ENCODE measurements at places on chromosomes 2 and 18. TPM values are rescaled to one million over a fixed set of nuclear protein-coding genes. Genes with fewer than 3 reads are reported as not detected.
A peak's percentile ranks its signal among the peaks of the same experiment; 100 is the strongest.

DNA sequence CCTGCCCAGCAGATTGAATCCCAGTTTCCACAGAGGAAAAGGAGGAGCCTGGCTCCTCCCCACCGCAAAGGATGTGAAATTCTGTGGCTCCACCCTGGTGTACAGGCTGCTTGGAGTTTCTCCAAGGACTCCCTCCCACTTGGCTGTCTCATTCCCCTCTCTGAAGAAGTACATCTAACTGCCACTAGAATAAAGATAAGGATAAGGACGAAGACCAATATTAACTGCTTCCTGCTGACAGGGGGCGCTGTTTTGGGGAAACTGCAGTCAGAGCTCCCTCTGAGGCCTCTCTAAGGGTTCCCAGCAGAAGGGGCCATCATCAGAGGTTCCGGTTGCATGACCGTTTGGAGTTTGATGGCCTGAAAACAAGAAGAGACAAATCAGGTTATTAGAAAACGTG, 790.9 kb downstream of the CPS1 start:
- H3K4me1 ChIP-seq = no peaks in the 10 kb centered on the region
- H3K27ac ChIP-seq = no peak overlapping the region
- H3K4me3 ChIP-seq = no peak overlapping the region
- no peak for DNase-seq
- H3K36me3 ChIP-seq = no peaks in the 10 kb centered on the region

- no peak overlapping the region for H3K27ac ChIP-seq
- DNase-seq = no peak
- H3K27me3 ChIP-seq = no peaks in the 10 kb centered on the region
These were observed 57.4 kb upstream of the COL3A1 start for GRCh38 chr2:188916736-188917135.

- no peak overlapping the region for H3K27ac ChIP-seq
- no peaks in the 10 kb centered on the region for H3K27me3 ChIP-seq
- no peaks in the 10 kb centered on the region for H3K4me1 ChIP-seq
- no peaks in the 10 kb centered on the region for H3K36me3 ChIP-seq
These were observed 59.7 kb downstream of the CYP1B1 start for GRCh38 chr2:38016219-38016618.

DNA sequence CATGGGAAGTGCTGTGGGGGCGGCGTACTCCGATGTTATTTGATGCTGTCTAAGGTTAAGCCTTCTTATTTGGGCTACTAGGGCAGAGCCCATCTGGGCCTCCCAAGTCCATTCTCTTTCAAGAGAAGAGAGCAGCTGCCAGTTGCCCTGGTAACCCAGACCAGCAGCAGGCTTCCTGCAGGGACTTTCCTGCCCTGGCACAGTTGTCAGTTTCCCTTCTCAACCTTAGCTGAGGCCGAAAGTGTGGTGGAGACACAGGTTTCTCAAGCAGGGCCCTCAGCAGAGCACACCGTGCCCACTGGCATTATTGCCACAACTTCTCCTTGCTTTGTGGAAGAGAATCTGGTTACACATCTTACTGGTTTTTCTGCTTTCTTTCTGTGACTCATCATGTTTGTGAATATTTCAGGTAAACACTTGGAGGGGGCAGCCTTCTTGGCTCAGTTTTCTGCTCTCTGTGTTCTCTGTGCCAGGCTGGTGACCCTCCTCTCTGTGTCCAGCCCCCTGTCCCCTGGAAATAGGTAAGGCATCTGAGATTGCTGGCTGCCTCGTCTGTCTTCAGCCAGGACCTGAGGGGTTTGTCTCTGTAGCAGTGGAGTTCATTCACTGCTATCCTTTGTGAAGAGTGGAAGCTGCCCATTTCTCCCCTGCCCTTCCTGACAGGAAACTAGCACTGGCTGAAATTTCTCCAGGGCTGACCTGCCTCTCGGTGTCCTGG, 111.0 kb downstream of the B3GNT2 start:
- H3K36me3 ChIP-seq = no peaks in the 10 kb centered on the region
- peaks cover 77% of the 10 kb centered on the region for H3K4me1 ChIP-seq
- H3K4me3 ChIP-seq = no peak overlapping the region
- DNase-seq = no peak
- H3K27ac ChIP-seq = peak overlapping the region; percentile 62

GRCh38 chr2:26904839-26905238, 56.9 kb downstream of the DPYSL5 start:
- no peak overlapping the region for H3K4me3 ChIP-seq
- DNase-seq = no peak
- no peaks in the 10 kb centered on the region for H3K4me1 ChIP-seq
- no peaks in the 10 kb centered on the region for H3K27me3 ChIP-seq
- H3K36me3 ChIP-seq = no peaks in the 10 kb centered on the region

GRCh38 chr2:173204316-173204715, 128.7 kb downstream of the MAP3K20 start:
- H3K4me1 ChIP-seq = no peaks in the 10 kb centered on the region
- no peak overlapping the region for H3K27ac ChIP-seq
- H3K27me3 ChIP-seq = no peaks in the 10 kb centered on the region
- no peak overlapping the region for H3K4me3 ChIP-seq
- DNase-seq = no peak

DNA sequence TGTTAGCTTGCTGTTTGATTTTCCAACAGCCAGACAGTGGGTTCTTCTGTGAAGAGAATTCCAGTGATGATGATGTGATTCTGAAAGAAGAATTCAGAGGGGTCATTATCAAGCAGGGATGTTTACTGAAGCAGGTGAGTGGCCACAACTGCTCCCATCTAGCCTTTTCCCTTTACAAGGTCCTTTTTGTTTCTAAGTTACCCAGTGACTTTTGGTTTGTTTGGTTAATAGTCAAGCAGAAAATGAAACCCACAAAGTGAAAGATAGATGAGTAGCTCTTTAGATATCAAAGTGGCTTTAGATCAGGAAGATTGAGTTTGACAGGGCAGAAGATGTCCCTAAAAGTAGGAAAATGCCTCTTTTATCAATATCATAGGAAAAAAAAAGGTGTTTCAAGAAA, 23.3 kb downstream of the PLEK start:
- peaks cover 3% of the 10 kb centered on the region for H3K36me3 ChIP-seq
- H3K27ac ChIP-seq = peak overlapping the region; percentile 76
- H3K4me1 ChIP-seq = peaks cover 24% of the 10 kb centered on the region
- no peaks in the 10 kb centered on the region for H3K27me3 ChIP-seq

GRCh38 chr2:202405798-202406197, 29.7 kb downstream of the BMPR2 start:
- no peaks in the 10 kb centered on the region for H3K36me3 ChIP-seq
- H3K27me3 ChIP-seq = no peaks in the 10 kb centered on the region
- no peak overlapping the region for H3K27ac ChIP-seq
- H3K4me1 ChIP-seq = no peaks in the 10 kb centered on the region

DNA sequence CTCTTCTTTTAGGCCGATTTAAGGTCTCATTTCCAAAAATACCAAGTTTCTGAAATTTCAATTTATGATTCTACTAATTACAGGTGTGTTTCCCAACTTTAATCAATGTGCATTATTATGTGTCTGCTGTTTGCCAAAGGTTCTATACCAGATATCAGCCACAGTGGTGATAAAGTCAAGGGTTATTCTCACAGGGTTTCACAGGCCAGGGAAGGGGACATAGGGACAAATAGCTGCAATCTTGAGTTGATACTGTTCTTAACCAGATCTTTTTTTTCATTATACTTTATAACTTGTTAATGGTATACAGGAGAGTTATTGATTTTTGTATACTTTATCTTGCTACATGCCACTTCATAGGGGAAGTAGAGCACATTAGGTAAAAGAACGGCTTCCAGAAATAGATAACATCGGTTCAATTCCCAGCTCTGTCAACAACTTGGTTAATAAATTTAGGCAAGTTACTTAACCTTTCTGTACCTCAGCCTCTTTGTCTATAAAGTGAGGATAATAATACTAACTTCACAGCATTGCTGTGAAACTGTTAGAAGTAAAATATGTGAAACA, 28.9 kb downstream of the RBM44 start:
- no peaks in the 10 kb centered on the region for H3K36me3 ChIP-seq
- H3K27me3 ChIP-seq = no peaks in the 10 kb centered on the region
- H3K27ac ChIP-seq = no peak overlapping the region
- no peak overlapping the region for H3K4me3 ChIP-seq
- no peak for DNase-seq

DNA sequence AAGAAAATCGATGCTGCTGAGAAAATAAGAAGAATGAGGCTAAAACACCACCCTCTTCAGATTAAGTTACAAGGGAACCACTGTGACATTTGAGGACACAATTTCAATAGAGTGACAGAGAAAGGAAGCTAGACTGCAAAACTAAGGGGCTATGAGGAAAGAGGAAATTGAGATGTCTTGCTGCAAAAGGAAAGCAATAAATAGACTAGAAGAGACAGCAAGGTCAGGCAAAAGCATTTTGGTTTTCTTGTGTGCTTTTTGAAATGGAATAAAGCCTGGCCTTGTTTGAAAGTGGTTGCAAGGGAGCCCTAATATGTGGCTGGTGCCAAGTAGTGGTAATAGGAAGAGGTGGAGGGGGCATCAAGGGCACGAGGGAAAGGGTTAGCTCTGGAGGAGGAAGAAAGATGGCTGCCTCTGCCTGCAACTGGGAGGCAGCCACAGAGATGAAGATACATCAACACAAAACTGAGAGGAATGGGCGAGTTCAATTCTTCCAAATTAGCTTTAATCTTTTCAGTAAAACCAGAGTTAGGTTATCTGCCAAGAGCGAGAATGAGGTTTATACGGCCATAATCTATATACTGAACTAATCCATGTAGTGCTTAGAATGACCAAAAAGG, 1.2 kb upstream of the MRO start:
- H3K4me3 ChIP-seq = no peak overlapping the region
- H3K4me1 ChIP-seq = no peaks in the 10 kb centered on the region
- no peak for DNase-seq
- H3K27ac ChIP-seq = no peak overlapping the region

- no peaks in the 10 kb centered on the region for H3K27me3 ChIP-seq
- no peaks in the 10 kb centered on the region for H3K4me1 ChIP-seq
- no peaks in the 10 kb centered on the region for H3K36me3 ChIP-seq
- DNase-seq = no peak
- H3K4me3 ChIP-seq = no peak overlapping the region
These were observed 11.3 kb upstream of the GRP start for GRCh38 chr18:59208602-59209125.

DNA sequence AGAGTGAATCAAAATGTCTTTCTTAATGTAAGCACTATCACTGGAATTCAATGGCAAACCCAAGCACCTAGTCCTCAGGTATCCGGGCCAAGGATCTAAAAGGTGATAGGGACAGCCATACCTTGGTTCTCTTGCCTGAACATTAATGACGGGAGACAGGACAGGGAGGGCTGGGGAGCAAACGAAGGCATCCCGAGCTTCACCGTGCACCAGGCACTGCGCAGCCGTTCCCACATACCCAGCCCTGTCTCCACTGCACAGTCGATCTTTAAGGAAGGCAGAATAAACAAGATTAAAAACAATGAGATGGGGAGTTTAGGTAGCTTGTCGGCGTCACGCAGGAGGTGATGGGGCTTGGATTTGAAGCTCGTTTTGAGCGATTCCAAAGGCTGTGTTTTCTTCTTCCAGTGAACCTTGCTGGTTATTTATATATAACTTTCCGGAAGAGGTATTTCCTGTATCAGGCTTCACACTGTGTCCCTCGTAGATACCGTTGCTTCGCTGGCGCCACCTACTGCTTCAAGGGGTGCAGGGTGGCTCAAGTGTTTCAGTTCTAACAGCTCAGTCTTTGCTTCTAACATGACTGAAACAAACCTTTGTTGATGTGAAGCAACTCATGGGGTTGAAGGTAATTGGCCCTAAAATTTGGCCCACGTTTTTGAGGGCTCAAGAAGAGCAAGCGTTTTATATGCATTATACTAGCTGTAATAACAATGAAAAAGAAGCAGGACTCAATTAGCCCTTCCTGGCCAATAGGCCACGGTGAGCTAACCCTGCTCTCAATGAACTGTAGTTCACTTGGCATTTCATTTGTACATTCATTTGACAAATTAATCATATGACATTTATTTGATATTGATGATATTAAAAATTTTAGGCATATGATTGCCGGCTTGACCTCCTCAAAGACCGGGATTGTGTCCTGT, 77.4 kb downstream of the DCDC2C start:
- no peaks in the 10 kb centered on the region for H3K27me3 ChIP-seq
- H3K4me3 ChIP-seq = no peak overlapping the region
- no peaks in the 10 kb centered on the region for H3K36me3 ChIP-seq
- peak; percentile 58 for DNase-seq
- no peak overlapping the region for H3K27ac ChIP-seq

GRCh38 chr2:139790807-139791752, 1010.9 kb upstream of the NXPH2 start:
- no peaks in the 10 kb centered on the region for H3K36me3 ChIP-seq
- no peak overlapping the region for H3K4me3 ChIP-seq
- no peak for DNase-seq
- H3K27ac ChIP-seq = no peak overlapping the region
- H3K27me3 ChIP-seq = no peaks in the 10 kb centered on the region

DNA sequence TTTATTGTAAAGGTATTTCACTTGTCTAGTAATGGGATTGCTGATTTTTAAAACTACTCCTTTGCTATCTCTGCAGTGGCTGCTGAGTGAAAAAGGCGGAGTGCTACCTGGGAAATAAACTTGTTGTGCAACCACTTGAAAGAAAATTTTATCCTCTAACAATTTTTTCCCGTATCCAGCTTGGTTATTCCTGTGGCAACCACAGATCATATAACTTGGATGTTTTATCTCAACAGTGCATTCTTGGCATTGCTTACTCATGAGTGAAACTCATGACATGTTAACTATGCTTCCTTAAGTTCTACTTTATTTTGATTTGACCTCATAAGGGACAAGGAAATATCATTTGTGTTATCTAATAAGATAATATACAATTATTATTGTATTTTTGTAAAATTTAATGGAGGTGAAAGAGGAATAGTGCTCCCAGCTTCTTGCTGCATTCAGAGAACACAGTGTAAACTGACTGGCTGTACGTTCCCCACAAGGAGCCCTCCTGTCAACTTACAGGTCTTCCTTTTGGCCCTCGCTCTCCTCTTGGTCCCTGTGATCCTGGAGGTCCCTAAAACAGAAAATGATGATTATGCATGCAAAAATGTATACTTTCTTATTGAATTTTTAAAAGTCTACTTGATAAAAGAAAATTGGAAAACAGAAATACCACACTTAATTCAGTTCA, 82.7 kb downstream of the COL5A2 start:
- no peaks in the 10 kb centered on the region for H3K27me3 ChIP-seq
- H3K27ac ChIP-seq = no peak overlapping the region
- no peaks in the 10 kb centered on the region for H3K36me3 ChIP-seq
- H3K4me1 ChIP-seq = no peaks in the 10 kb centered on the region

Gene CD8B
- total RNA-seq = 666 TPM

Gene ANKRD62
- not detected for total RNA-seq

Gene RRM2
- 79.0 TPM for total RNA-seq

Gene ITPRID2
- 60.2 TPM for total RNA-seq

Gene SGO2
- total RNA-seq = 19.7 TPM

Gene CTAGE1
- total RNA-seq = not detected

Gene ZNF396
- 1.7 TPM for total RNA-seq

Gene FNDC4
- 0.85 TPM for total RNA-seq

Gene PMAIP1
- total RNA-seq = 14.5 TPM

Gene RUFY4
- total RNA-seq = 2.6 TPM

Measured in thymus (tissue), 14 donors.